ENCODE measurements at places on chromosomes 4 and X.

DNA sequence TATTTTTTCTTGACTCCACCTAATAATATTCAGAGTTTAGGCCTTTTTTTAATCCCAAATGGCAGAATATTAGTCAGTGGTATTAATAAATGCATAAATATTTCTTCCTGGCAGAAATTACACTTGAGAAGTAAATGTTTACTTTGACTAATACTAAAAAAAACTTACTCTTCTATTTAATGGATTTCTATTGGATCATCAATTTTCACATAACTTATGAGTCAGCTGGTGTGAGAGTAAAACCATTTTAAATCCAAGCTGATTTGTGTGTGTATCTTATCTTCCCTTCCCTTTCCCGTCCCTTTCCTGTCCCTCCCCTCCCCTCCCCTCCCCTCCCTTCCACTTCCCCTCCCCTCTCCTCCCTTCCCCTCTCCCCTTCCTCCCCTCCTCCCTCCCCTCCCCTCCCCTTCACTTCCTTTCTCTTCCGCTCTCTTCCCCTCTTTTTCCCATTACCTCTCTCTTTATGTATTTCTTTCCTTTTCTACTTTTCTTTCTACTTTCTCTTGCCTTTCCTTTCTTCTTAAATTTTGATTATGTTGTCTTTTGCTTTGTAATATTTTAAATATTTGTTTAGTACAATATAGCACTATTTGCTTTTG lies 630.1 kb upstream of the EPHA5 start:
- no peak for DNase-seq

- DNase-seq: no peak
Measured at GRCh38 chr4:138199568-138200235, 42.4 kb downstream of the SLC7A11 start.

DNA sequence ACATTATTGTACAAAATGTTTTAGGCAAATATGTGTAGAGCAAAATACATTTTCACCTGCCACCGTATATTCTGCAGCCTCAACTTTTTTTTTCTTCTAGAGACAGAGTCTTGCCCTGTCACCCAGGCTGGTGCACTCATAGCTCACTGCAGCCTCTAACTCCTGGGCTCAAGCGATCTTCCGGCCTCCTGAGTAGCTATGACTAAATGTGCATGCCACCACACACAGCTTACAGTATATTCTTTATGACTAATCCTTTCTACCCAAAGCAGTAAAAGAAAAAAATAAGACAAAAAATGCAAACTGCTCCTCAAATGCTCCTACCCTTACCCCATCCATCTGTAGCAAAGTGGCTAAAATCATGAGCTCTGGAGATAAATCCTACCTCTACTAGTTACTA lies 426.3 kb downstream of the KCNIP4 start:
- no peak for DNase-seq

DNA sequence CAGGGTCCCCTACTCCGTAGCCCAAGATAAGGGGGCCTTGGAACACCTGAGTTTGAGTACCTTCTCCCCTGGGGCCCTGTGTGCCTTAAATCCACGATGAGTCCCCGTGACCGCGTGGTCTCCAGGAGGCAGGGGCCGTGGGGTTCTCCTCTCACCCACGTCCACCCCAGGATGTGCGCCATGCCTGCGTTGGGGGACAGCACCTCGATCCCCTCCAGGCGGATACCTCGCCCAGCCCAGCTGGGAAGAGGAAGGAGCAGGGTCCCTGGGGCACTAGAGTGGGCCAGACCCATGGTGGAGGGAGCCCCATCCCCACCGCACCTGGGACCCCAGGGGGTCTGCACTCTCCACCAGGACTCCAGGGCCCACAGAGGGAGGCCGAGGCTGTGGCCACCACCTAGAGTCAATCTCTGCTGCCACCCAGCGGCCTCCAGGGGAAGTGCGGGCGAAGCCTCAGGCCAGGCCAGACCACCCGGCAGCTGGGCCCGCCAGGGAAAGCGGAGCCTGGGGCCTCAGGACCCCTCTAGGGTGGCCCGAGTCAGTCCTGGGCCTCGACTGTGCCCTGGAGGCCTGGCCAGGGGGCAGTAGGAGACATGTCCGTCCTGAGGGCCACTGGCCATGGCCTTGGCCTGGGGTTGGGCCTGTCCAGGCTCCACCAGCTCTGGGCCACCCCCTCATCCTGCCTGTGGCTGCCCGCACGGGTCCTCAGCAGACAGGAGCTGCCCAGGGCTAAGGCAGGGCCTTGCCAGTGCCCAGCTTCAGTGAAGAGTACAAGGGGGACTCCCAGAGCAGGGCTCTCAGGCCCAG lies 55.0 kb downstream of the FAM53A start:
- DNase-seq: peak; percentile 97

DNA sequence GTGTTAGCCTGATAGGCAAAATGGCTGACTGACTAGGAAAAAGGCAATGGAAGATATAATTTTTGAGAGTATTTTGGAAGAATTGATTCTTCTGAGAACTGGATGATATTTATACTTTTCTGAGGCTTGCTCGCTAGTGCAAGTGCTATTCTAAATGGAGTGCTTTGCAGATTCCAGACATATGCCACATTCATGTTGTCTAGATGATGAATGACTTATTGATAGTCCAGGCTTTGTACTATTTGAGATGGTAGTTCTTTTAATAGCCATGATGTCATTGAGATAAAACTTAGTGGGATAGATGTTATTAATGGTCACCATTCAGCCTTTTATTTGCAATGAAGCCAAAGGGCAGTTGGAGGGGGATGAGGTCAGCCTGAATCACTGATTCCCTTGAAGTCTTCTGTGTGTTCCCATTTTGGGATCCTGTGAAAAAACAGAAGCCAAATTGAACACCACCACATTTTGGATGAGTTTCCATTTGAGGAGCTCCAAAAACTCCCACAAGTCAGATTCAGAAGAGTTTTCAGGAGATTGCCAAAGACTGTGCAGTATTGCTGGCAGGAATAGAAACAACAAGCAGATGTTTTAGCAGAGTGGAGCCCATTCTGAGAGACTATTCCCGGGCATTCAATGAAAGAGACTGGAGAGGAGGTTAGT lies 184.1 kb downstream of the IL1RAPL2 start:
- no peak for DNase-seq

DNA sequence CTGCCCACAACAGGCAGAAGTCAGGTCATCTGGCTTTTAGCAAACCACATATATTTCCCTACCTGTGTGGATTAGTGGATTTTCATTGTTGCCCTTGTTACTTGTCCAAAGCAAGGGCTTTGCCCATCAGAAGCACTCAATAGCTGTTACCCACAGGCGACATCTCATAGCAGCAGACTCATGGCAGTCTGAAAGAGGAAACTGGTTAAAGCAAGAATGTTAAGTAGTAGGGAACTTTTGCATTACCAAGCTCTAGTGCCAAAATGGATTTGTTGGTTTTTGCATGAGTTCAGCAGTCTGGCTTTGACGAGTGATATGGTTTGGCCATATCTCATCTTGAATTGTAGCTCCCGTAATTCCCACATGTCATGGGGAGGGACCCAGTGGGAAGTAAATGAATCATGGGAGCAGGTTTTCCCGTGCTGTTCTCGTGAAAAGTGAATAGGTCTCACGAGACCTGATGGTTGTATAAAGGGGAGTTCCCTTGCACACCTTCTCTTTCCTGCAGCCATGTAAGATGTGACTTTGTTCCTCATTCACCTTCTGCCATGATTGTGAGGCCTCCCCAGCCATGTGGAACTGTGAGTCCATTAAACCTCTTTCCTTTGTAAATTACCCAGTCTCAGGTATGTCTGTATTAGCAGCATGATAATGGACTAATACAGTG lies 107.9 kb downstream of the GPR143 start:
- DNase-seq: no peak

- no peak for DNase-seq
Measured at GRCh38 chr4:1718095-1718850, 2.9 kb downstream of the TMEM129 start.

DNA sequence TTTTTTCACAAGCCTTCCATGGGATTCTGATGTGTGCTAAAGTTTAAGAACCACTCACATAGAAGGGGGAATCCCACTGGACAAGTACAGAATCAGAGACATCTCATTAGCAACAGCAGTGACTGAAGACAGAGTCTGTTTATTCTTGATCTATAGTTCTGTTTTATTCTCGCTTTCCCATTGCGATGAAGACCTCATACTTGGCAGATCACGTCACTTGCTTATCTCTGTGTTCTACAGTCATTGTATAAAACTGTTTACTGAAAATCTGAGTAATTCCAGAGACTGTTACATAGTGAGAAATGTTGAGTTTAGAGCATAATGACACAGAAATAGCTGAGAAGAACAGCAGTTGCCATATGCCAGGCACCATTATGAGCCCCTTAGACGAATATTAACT lies 185.5 kb downstream of the PTTG2 start:
- DNase-seq: no peak

DNA sequence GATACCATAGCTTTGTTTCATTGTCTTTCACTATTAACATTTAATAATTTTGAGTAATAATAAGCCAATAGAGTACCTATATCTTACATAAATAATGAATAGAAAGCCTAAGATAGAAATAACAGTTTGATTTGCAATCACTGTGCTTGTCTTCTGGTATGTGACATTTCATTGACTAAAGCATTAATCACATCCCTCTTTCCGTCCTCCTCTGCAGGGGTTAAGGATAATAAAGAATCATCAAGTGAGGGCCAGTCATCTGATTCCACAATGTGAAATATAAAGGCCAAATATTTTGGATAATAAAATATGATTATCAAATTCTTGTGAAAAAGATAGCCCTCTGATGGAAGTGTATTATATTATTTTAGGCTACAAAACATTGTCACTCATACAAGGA lies 2073.4 kb downstream of the ARAP2 start:
- no peak for DNase-seq

- DNase-seq: no peak
Measured at GRCh38 chr4:26751004-26751403, 109.6 kb upstream of the STIM2 start.

DNA sequence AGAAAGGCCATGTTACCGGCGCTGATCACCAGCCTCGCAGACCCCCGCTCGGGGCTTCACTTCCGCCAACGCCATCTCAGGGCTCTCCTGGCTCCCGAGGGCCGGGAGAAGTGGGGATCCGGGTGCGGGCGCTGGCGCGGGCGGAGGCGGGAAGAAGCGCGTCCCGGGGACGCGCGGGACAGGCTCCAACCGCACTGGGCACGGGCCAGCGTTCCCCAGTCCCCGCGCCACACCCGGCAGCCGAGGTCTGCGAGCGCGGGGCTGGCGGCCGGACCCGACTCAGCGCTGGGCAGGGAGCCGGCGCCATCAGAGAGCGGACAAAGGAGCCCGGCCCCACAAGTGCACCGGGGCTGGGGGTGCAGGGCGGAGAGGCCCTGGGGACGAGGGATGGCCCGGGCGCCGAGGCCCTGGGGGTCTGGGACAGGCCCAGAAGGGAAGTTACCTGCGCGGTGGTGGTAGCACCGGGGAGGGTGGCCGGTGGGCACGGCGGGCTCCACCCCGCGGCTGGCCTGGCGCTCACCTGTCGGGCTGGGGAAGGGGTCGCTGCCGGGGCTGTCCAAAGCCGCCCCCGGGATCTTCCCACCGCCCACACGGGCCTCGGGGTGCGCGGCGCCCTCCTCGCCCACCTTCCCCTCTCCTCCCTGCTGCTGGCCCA lies 449 bp downstream of the CTPS2 start:
- no peak for DNase-seq

- no peak for DNase-seq
Measured at GRCh38 chr4:14269824-14270223, 642.3 kb upstream of the BOD1L1 start.

- DNase-seq: no peak
Measured at GRCh38 chrX:33909836-33910235, 222.3 kb downstream of the FAM47A start.

DNA sequence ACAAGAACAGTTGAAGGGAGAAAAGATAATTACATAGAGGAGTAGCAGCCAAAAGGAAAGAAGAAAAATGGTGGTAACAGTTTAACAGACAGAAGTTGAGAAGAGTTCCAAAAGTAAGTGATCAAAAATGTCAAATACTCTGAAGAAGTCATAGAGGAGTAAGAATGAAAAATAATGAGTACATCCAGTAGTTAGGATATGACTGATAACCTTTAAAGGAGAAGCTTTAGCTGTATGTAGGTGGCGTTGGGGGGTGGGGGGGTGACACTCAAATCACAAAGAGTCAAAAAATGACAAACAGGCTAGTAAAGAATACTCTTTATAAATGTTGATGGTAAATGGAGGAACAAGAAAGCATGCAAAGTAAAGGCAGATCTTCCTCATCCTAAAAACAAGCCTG lies 40.6 kb downstream of the RAB33A start:
- no peak for DNase-seq

DNA sequence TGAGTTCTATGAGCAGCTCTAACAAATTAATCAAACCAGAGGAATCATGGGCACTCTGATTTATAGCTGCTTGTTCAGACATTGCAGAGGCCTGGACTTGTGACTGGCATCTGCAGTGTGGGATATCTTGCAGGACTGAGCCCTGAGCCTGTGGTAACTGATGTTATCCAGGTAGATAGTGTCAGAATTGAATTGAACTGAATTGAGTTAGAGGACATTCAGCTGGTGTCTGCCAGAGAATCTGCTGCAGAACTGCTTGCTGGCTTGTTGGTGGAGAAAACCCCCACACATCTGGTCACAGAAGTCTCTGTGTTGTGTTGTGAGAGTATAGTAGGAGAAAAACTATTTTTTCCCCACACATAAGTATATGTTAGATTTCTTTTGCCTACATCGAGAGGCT lies 42.2 kb downstream of the SMIM20 start:
- no peak for DNase-seq

Measured in 8988T (cell line).